Activated T-helper 1 cell treated with anti-CD3 and anti-CD28 coated beads, Interleukin-12 subunit alpha, Interleukin-12 subunit beta, Interleukin-2, Interleukin-4 antibody, amounts not matched to agents 30 ng/mL and 10 ng/mL and 1 ng/mL, durations not matched to agents 14 hours and 24 hours and 36 hours (primary cell): ENCODE measurements at places on chromosomes 6 and 20. TPM values are rescaled to one million over a fixed set of nuclear protein-coding genes. Genes with fewer than 3 reads are reported as not detected.

Gene C20orf202
- total RNA-seq, result not detected in 2 replicates

- no peaks in the 10 kb centered on the region for H3K4me1 ChIP-seq
- no peak for DNase-seq
- no peaks in the 10 kb centered on the region for H3K36me3 ChIP-seq
Observed at GRCh38 chr20:14830899-14831298, 493.5 kb upstream of the FLRT3 start.

- no peaks in the 10 kb centered on the region for H3K36me3 ChIP-seq
- peaks cover 10% of the 10 kb centered on the region for H3K4me1 ChIP-seq
- no peak for DNase-seq
- no peak overlapping the region for H3K27ac ChIP-seq
- H3K27me3 ChIP-seq, result peaks cover 34% of the 10 kb centered on the region
- no peak overlapping the region for H3K4me3 ChIP-seq
Observed at GRCh38 chr20:31859266-31859997, 10.9 kb downstream of the DUSP15 start.

DNA sequence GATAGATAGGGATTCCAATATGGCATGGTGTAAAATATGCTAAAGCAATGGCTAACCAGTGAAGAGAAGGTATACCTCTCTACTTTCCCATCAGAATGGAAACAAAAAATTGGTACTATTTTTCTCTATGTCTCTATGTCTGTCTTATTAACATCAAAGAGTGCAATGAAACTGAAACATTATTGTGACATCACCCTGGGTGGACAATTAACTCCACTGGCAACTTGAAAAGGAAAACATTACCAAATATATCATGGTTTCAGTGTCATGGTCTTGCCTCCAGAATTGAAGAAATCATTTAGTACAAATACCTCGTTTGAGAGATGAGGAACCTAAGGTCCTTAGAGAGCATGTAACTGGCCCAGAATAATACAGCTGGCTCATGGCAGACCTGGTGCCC lies 1132.5 kb upstream of the MAP3K7 start:
- no peak overlapping the region for H3K4me3 ChIP-seq
- no peaks in the 10 kb centered on the region for H3K27me3 ChIP-seq
- no peaks in the 10 kb centered on the region for H3K4me1 ChIP-seq

GRCh38 chr6:166253281-166253681 lies 54.9 kb downstream of the PRR18 start:
- H3K4me1 ChIP-seq, result peaks cover 6% of the 10 kb centered on the region
- H3K4me3 ChIP-seq, result peak overlapping the region; percentile 64
- DNase-seq, result no peak
- peaks cover 65% of the 10 kb centered on the region for H3K27me3 ChIP-seq
- no peak overlapping the region for H3K27ac ChIP-seq

GRCh38 chr6:109024784-109025183 lies 69.9 kb downstream of the SESN1 start:
- no peak overlapping the region for H3K4me3 ChIP-seq
- H3K27me3 ChIP-seq, result peaks cover 7% of the 10 kb centered on the region
- no peak overlapping the region for H3K27ac ChIP-seq
- no peaks in the 10 kb centered on the region for H3K36me3 ChIP-seq
- no peak for DNase-seq

GRCh38 chr6:30974490-30975252 lies 8.8 kb upstream of the MUC21 start:
- H3K36me3 ChIP-seq, result no peaks in the 10 kb centered on the region
- H3K4me1 ChIP-seq, result no peaks in the 10 kb centered on the region

DNA sequence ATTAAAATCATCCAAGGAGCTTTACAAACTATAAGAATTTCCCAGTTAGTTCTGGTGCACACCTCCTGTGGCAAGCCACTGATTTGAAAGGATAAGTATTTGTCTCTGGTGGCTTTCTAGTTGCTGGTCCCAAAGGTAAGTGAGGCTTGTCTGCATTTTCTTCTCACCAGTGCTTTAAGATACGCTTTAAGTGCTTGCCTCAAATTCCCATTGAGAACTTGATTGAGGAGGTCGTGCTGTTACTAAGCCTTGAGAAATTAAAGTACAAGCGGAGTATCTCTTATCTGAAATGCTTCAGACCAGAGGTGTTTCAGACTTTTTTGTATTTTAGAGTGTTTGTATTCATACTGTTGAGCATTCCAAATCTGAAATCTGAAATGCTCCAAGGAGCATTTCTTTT lies 29.9 kb upstream of the MYO6 start:
- H3K36me3 ChIP-seq, result peaks cover 15% of the 10 kb centered on the region
- H3K4me3 ChIP-seq, result no peak overlapping the region
- DNase-seq, result no peak
- no peaks in the 10 kb centered on the region for H3K4me1 ChIP-seq
- H3K27me3 ChIP-seq, result no peaks in the 10 kb centered on the region

GRCh38 chr6:87791029-87791428 lies 89.0 kb upstream of the AKIRIN2 start:
- peaks cover 12% of the 10 kb centered on the region for H3K27me3 ChIP-seq
- H3K4me3 ChIP-seq, result no peak overlapping the region
- no peaks in the 10 kb centered on the region for H3K36me3 ChIP-seq
- no peak overlapping the region for H3K27ac ChIP-seq

DNA sequence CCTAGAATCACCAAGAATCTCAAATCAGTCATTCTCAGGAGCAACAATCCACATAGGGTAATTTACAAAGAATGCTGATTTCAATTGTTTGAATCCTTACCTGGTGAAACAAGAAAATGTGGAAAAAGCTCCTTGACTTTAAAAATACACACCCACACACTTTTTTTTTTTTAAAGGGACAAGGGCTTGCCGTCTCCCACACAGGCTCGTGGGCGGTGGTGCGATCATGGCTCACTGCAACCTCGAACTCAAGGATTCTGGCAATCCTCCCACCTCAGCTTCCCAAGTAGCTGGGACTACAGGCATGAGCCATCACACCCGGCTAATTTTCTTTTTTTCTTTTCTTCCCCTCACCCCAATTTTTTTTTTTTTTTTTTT lies 30.7 kb downstream of the PARD6B start:
- no peaks in the 10 kb centered on the region for H3K36me3 ChIP-seq
- H3K27me3 ChIP-seq, result no peaks in the 10 kb centered on the region
- no peaks in the 10 kb centered on the region for H3K4me1 ChIP-seq

Gene SLA2
- total RNA-seq, result 62.0 and 64.0 TPM in 2 replicates
